ENCODE measurements at places on chromosomes 6 and 20. TPM values are rescaled to one million over a fixed set of nuclear protein-coding genes. Genes with fewer than 3 reads are reported as not detected.

PTK6 gene
- total RNA-seq: not detected

THBD gene
- total RNA-seq: under 0.01 TPM

DEFB132 gene
- total RNA-seq: not detected

SLA2 gene
- total RNA-seq: not detected

RGS19 gene
- 7.7 TPM for total RNA-seq

HLA-DPA1 gene
- total RNA-seq: not detected

ADGB gene
- total RNA-seq: not detected

PTPRA gene
- total RNA-seq: 50.0 TPM

HLA-DOA gene
- total RNA-seq: not detected

NRN1 gene
- not detected for total RNA-seq

ANKRD66 gene
- not detected for total RNA-seq

BEND6 gene
- total RNA-seq: 10.6 TPM

TRAPPC3L gene
- not detected for total RNA-seq

SIRPD gene
- not detected for total RNA-seq

MAP7 gene
- total RNA-seq: 0.36 TPM

MRPS26 gene
- 24.7 TPM for total RNA-seq

GPR6 gene
- not detected for total RNA-seq

FLRT3 gene
- total RNA-seq: 6.6 TPM

HFE gene
- total RNA-seq: 14.9 TPM

MTHFD1L gene
- total RNA-seq: 53.2 TPM

FUCA2 gene
- total RNA-seq: 52.5 TPM

RPS6KA2 gene
- total RNA-seq: 26.9 TPM

BTNL2 gene
- total RNA-seq: not detected

PNLDC1 gene
- total RNA-seq: not detected

ABHD16B gene
- total RNA-seq: not detected

TTLL9 gene
- total RNA-seq: not detected

UNC93A gene
- not detected for total RNA-seq

LRRC73 gene
- under 0.01 TPM for total RNA-seq

ME1 gene
- 32.2 TPM for total RNA-seq

All from IMR-90 (cell line).